Stimulated activated CD4-positive, alpha-beta T cell treated with anti-CD3 and anti-CD28 coated beads, TNF-alpha, amount 100 ng/mL, for 1 hour (primary cell): ENCODE measurements at places on chromosomes 12 and 14.

GRCh38 chr12:115758183-115758582, 519.3 kb downstream of the MED13L start:
- no peak for DNase-seq

- DNase-seq, result no peak
Measured at GRCh38 chr12:32843528-32844095, 53.0 kb downstream of the PKP2 start.

DNA sequence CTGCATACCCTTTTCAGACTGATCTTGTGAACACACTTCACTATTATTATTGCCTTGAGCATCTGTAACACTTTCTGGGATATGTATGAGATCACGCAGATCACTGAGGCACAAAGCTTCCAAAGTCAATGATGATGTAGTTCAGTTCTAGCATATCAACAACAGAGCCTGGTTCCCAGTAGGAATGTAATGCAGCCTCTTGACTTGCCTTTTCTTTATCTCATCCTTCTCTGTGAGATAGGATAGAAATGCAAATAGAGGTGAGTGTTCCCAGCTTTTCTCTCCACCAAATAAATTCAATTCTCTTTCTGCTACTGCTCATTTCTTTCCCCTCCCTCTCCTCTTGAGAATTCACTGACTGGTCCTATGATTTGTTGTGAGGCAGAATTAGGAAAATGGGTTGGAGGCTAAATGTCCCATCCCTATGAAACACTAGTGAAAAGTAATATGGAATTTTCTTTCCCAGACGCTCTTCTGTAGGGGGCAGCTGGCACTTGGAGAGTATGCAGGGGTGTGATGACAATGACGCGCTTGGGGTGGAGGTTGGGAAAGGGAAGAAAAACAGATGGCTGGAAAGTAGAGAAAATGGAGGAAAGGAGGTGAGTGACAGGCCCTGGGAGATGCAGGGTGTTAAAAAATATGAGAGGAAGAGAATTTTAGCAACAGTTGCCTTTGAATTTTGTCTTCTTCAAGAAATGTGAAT, 96.0 kb upstream of the TMTC1 start:
- DNase-seq, result no peak

DNA sequence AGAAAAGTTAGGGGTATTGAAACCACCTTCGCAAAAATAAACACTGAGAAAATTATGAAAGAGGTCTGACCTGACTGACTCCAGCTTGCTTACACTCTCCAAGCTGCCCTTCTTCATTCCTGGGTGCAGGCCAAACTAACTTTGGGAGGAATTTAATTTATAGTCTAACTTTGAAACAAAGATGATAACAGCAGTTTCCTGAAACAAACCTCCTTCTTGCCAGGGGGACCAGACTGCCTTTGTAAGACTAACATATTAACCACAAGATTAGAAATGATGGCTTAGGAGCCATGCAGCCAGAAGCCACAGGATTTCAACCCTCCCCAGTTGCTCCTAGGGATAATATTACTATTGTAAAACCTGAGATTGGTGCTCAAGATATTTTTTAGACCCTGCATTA, 13.8 kb upstream of the EEA1 start:
- no peak for DNase-seq

DNA sequence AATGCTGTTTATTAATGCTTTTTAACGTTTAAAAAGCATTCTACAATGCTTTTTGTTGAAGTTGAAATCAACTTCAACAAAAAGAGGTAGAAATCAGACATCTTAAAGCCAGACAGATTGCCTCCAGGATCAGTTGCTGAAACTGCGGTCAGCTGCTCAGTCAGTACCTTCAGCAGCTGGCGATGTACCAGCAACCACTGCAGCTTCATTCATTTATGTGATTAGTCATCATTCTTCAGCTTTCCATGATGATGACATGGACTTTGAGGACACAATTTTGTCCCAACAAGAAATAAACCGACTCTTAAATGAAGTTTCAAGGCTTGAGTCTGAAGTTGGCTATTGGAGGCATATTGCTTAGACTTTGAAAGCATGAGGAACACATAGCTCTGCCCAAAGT, 31.5 kb upstream of the NUAK1 start:
- DNase-seq, result no peak

GRCh38 chr12:12890543-12891079, 751 bp upstream of the GPRC5A start:
- no peak for DNase-seq

GRCh38 chr14:102795060-102795925, 18.0 kb downstream of the TRAF3 start:
- DNase-seq, result no peak

- no peak for DNase-seq
Measured at GRCh38 chr12:38875586-38876228, 29.7 kb downstream of the CPNE8 start.

DNA sequence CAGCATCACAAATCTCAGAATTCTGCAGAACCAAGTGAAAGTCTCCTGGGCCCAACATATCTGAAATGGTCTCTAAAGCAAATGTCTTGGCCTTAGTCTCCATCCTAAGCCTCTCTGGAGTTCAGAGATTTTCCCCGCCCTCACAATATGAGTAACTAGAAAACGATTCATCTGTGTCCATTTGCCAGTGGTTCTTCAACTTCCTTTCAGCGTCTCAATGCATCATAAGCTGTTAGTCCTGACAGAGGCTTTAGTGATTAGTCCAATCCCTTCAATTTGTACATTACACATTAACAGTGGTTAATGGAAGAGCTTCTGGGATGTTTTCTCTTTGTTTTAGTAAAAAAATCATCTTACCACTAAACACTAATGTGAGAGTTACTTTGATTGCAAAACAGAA, 17.4 kb downstream of the NPC2 start:
- no peak for DNase-seq

DNA sequence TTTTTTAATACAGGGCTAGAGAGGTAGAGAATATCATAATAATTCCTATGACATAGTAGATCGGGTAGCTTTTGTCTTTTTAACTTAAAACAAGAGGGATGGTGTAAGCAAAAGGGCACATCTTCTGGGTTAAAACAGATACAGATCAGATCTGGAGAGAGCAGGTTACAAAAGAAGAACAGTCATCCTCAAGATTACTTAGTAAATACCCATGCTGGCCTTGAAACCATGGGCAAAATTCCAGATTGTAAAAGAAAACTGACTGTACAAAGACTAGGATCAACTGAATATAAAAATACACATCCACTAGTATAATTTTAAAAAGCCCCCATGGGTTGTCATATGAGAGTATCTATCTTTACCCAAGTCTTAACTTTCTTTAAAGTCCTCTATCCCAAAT, 76.7 kb downstream of the MED13L start:
- no peak for DNase-seq

- DNase-seq, result no peak
Measured at GRCh38 chr12:11778713-11779685, 129.5 kb downstream of the ETV6 start.

- no peak for DNase-seq
Measured at GRCh38 chr14:33987565-33988080, 36.7 kb upstream of the EGLN3 start.

DNA sequence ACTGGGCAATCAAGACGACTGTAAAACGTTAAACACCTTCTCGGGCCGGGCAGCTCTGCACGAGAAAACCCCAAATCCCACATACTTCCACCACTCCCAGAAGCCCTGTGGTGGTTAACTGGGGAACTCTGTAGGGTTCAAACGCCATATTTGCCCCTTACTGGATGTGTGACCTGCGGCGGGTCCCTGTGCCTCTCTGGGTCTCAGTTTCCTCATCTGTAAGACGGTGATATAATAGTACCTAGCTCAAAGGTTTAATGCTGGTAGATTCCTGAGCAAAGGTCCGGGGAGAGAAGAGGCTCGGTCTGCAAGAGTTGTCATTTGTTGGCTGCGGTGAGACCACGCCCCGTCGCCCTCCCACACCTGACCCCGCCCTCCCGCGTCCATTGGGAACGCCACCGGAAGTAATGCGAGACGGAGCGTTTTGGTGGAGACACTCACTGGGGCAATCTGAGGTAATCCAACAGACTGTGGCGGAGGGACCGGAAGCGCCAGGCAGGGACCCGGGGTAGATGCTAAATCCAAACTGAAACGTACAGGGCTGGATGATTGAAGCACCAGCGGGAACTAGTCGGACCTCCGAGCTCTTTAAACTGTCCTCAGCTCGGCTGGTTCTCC, 661 bp upstream of the OGFOD2 start:
- peak; percentile 97 for DNase-seq

DNA sequence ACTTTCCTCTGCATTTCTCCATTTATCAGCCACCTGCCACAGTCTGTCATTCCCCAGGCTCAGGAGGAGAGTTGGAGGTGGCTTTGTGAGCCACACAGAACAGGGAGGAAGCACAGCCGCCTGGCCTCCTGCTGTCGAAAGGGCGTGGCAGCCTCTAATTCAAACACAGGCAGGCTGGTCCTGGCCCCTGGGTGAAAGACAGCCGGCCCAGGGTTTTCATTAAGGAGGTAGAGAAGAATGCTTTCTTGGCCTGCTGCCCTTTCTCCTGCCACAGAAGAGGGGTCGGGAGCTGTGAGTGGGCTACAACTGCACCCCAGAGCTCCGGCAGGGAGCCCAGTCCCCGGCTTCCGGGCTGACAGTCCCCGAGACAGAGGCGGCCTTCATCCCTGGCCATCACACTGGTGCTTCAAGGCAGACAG, 108.6 kb upstream of the FZD10 start:
- no peak for DNase-seq

GRCh38 chr14:69687606-69688298, 76.4 kb downstream of the SUSD6 start:
- no peak for DNase-seq

DNA sequence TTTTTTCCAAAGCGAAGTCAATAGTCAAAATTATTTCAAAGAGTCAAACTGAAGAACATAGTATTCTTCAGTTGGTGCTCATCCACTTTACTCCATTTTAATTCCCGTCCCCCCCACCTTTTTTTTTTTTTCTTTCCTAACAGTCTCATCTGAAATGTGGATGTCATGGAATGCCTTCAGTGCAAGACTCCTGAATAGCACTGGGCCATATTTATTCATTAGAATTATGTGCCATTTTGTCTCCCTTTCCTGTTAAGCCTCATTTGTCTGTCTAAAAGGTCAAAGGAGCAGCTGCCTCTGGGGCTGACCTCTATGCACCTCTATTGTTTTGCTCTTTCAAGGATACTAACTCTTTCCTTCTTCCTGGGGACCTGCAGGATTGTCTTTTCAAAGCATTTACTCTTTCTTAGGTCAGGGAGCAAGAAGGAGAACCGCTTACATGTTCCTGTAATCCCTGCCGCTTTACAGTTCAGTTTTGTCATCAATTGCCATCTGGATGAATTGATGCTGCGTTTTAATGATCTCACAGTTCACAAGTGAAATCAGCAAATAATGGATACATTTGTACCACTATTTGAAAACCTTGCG, 310.6 kb downstream of the NPAS3 start:
- no peak for DNase-seq

GRCh38 chr12:48787791-48788523, 932 bp downstream of the ADCY6 start:
- DNase-seq, result no peak

DNA sequence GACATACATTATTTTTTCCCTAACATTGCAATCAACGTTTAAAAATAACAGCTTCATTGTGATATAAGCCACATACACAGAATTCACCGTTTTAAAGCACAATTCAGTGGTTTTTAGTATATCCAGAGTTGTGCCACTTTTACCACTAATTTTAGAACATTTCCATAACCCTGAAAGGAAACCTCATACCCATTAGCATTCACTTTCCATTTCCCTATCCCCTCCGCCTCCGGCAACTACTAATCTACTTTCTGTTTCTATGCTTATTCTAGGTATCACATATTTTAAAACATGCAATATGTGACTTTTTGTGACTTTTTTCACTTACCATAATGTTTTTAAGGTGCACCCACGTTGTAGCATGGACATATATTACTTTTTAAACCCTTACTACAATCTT, 55.6 kb upstream of the ISM2 start:
- no peak for DNase-seq

DNA sequence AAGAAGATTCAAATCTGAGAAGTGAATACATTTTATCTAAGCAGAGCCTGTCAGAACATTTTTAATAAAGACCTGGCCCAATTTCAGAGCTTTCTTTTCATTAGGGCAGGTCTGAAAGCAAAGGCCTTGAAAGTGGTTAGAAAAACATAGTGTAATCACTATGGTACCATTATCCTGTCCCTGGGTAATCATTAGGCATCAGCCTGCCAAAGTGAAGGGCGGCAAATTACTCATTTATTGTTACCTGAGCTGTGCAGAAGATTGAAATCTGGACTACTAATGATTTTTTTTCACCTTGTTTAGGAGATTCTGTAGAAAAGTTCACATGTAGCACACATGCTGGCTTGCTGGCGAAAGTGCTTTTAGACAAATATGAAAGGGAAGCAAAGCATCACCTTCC, 92.6 kb upstream of the PRKD1 start:
- no peak for DNase-seq

GRCh38 chr12:3352230-3352629, 138.8 kb upstream of the PRMT8 start:
- no peak for DNase-seq

DNA sequence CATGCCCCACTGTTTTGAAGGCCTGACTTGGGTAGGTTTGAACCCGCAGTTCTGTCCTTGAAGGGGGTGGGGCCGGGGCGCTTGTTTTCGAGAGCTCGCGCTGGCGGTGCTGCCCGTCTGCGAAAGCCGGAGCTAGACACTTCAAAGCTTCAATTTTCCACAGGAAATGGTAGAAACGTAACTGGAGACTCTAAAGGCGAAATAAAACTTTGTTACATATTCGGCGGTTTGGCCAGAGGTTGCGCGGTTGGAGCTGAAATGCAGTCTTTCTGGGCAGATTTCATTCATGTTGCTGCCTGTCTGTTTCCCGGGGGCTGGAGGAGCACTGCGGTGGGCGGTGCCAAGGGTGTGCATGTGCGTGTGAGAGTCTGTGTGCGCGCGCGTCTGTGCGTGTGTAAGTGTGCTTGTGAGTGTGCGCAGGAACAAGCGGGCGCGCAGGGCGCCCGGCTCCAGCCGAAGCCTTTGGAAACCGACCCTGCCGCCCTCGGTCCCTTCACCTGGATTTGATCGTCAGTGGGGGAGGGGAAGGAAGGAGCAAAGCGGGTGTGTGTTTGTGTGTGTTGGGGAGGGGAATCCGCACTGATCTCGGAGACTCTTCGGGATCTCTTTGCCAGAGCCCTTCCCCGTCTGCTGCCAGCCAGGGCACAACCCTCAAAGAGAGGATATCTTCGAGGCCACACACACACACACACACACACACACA, 227.7 kb upstream of the CRY1 start:
- DNase-seq, result peak; percentile 51

DNA sequence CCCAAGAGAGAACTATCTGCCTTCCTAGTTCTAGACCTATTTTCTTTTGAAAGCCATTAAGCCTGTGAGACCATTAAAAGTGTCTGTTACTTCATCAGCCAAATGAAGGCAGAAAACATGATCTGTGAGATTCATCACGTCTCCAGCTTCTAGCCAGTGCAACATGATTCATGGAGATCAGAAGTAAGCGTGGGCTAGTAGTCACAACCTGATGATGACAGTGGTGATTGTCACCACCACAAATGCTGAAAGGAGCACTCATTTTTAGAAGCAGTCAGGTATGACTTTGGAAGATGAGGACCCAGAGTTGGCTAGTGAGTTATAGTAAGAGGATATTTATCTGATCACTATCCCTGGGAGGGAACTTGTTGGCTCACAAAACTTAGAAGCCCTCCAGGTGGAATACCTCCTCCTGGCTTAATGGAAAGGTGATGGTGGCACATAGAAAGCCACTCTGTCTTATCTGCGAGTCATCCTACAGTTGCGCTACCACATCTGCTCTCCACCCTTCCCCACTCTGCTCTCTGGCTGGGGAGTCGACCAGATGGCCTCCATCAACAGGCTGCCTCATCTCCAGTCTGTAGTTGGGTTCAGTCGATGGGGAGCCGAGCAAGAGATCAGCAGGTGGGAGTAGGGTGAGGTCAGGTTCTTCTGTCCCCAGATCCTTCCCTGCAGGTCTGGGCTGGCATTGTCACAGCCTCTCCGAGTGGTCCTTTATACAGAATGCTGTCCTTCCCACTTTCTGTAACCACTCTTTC, 317.6 kb upstream of the FKBP4 start:
- no peak for DNase-seq
